Stimulated activated naive B cell treated with anti-CD40 and anti-IgM and Interleukin-4, amounts not matched to agents 10 μg/mL and 1 μg/mL and 100 μg/mL, for 72 hours (primary cell): ENCODE measurements at places on chromosomes 2 and 18.

DNA sequence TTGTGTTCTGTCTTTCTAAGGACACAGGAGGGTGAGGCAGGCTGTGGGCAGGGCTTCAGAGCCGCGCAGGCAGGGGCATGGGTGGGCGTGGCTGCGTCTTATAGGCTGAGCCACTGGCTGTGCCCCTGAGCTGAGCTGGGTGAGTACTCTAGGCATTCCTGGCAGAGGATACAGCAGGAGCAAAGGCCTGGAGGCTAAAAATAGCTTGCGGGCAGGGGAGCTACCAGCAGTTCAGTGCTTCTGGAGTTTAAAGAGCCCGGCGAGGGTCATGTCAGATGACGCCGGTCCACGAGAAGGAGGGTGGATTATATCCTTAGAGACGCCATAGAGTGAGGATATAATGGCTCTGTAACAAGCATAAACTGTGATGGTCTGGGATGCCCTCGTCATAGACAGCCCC lies 31.5 kb upstream of the PDIA6 start:
- no peak for DNase-seq

DNA sequence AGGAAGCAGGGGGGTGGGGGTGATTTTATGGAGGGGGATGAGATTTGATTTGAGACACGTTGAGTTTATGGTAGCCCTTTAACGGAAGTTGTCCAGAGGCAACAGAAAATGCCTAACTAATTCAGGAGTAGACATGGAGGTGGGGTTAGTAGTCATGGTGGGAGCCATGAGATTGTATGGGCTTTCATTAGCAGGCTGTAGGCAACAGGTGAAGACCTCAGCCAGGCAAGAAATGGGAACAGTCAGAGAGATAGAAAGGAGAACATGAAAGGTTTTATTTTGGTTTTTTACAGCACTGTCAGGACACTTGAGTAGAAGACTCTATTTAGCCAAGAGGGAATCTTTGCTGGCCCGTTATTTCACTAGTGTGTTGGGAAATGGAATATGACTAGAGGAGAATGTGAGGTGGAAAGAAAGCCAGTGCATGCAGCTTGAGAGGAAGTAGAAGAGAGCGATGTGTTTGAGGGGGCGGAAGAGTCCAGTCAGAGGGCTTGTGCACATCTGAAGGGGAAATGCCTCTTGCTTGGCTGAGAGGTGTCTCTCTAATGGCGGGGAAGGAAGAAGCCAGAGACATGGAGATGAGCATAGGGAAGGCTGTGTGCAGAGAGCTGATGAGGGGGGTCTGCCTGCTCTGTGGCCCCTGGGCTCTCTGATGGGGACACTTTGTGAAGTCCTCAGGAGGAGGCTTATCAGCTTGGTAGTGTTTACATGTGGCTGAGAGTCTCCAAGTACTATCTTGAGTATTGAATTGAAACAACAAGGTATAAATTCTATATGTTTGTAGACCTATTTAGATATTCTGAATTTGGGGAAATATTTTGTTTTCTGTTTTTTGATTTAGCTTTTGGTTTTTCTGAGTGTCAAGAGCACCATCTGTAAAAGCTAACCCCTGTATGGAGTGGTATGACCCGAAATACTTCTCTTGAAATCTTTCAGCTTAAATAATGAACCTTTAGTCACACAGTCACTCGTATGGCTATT lies 66.9 kb upstream of the ITM2C start:
- DNase-seq: peak; percentile 29

GRCh38 chr18:9617006-9617542 lies 2.7 kb upstream of the PPP4R1 start:
- no peak for DNase-seq

DNA sequence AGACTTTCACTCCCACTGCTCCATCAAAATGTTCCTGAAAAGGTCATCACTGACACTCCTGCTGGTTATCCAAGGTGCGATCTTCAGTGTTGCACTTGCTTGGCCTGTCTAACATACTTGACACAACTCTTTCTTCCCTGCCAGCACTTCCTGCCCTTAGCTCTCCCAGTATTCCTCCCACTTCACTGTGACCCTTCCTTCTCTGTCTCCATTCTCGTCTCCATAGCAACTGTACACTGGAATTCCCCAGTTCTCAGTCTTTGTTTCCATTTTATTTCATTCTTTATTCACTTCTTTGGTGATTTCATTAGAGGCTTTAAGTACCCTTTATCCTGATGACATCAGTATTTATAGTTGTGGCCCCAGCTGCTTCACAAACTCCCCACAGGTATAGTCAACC lies 333.0 kb downstream of the IRS1 start:
- DNase-seq: no peak

DNA sequence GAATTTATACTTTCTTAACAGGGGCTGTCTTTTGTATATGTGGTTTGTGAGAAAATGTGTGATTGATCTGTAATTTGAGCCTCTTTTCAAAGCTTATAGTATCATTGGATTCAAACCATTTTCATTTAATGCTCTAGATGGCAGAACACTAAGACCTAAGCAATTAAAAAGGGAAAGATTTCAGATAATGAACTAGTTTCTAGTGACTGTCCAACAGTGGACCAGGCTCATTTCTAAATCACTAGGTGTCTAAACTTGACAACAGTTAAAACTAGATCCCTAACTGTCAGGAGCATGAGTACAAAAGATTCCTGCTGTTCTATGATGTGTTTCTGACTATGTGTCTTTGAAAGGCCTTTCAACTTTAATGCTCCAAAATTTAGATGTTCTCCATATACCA lies 54.6 kb downstream of the ANKRD44 start:
- DNase-seq: no peak

DNA sequence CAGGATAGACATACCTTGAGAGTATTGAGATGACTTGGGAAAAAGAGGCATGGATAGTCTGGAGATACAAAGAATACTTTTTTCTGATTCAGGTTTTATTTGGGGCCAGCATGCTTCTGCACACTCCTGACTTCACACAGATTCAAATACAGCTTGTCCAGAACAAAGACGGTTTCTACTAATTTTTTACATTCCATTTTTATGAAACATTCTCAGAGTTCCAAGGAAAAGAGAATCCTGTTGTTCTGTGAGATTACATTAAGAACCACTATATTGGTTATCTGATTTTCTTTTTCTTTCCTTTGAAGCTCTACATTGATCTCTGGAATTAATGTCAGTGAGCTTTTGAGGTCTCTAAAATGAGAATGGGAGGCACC lies 41.0 kb downstream of the PTPRM start:
- DNase-seq: no peak

DNA sequence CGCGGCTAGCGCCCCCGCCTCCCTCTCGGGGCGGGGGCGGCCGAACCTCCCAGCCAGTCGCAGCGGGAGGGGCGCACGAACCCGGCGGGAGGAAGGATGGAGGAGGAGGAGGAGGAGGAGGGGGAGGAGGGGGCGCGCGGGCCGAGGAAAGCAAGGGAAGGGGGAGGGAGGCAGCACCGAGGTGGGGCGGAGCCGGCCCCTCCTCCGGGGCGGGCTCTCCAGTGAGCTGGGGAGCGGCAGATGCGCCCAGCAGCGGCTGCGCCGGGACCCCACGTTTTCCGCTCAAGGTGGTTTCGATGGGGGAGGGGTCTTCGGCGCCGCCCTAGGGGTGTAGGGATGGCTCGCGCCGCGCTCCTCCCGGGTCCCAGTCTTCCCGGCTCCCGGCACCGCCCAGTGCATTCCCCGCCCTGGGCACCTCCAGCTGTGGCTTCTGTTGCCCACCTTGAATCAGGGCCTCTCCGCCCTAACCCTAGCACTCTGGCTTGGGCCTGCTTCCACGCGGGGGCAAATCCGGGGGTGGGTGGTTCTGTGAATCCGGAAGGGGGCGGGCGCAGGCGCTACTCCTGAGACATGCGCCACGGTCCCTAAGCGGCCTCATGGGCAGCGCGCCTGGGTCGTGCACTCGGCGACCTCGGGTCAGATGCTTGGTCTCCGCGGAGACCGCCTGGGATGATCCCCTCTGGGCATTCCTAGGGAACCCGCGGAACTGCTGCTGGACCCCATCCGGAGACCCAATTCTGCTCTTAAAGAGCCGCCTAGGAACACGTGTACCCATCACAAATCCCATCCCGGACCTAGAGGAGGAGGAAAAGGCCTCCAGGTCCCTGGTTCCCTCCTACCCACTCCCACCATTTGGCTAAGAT lies at the start of gene FBXO41:
Gene FBXO41 (minus strand): TSS at position 183 of the 863 bp plus-strand sequence. CDS start 14,848 bp downstream, outside the sequence.
- peak; percentile 78 for DNase-seq

DNA sequence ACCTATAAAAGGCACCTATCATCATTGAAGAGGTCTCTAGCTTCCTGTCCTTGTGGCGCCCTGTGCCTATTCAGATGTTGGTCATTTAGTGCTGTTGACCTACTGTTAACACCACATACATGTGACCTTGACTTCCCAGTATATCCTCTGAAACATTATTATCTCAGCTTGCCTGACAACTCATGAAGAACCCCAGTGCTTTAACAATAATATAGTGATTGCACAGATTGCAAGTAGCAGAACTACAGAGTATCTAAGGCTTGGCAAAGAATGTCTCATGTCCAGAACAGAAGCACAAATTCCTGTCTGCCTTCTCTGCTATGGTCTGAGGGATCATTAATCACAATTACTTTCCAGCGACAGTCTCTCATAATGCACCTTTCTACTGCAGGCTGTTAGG lies 165.3 kb downstream of the LCLAT1 start:
- no peak for DNase-seq

- no peak for DNase-seq
These were observed 83.9 kb downstream of the CERS6 start for GRCh38 chr2:168539945-168540344.

GRCh38 chr18:25927830-25928229 lies 162.6 kb downstream of the SS18 start:
- no peak for DNase-seq

DNA sequence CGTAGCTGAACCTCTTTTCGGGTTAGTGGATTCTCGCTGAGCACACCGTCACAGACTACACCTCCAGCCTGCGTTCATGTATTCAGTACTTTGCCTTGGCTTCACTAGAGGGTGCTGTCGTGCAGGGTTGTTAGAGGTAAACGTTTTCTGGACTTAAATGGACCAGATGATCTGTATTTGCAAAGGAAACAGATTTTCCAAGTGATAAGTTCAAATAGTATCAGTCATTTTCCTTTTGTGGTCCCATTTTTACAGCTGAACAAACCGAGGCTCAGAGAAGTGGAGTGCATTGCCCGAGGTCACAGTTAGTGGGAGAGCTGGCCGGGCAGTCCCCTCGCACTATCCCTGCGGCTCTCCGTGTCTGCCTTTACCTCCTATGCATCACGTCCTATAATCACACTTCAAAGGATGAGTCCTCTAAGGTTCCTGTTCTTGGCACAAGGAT lies 125.9 kb downstream of the MAP4K4 start:
- DNase-seq: peak; percentile 35

DNA sequence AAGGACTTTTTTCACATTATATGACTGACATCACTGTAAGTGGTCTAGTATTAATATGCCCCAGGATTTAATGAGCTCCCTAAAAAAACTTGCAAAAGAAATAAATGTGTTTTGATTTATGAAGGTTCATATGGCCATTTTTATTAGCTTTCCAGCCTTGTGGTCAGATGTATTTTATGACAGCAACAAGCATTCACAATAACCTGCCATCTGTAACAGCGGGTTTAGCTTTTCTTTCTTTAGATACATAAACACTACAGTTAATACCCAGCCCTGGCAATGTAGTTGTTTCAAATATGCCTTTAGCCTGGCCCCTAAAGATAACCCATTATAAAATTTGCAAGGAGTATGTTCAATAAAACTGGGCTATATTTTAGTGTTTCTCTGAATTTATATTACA lies 1063.8 kb downstream of the SOCS6 start:
- DNase-seq: no peak

DNA sequence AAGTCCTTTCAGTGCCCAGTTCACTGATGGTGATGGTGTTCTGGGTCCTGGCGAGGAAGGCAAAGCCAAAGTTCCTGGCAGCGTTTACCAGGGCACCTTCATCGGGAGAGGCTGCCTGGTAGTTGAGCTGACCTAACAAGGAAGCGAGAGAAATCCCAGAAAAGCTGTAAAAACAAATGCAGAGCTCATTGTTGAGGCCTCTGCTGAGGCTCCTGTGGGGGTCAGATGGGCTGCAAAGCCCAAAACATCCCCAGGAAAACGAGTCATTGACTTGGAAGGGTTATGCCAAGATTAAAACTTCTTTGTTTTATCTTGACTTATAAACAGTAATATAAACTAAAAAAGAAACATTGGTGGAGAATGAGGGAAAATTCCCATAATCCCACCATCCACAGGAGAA lies 53.3 kb upstream of the NARS1 start:
- DNase-seq: no peak

DNA sequence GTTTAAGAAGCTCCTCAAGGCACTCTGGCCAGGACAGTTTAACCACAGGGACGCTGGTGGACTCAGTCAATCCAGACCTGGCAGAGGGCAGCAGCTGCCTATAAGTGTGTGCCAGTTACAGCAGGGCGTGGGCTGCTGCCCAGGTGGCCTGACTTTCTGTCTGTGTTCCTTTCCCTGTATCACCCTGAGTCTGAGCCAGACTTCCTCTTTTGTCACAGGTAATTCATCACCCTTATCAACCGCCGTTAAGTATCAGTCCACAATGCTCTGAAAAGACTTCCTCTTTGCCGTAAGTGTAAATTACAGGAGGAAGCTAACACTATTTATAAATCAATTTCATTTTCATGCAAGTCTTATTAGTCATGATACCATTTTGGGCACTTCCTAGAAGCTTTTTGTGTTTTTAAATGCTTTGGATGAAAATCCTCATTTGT lies 7.0 kb downstream of the LPIN1 start:
- peak; percentile 80 for DNase-seq

GRCh38 chr2:143015656-143016055 lies 113.6 kb upstream of the ARHGAP15 start:
- no peak for DNase-seq

DNA sequence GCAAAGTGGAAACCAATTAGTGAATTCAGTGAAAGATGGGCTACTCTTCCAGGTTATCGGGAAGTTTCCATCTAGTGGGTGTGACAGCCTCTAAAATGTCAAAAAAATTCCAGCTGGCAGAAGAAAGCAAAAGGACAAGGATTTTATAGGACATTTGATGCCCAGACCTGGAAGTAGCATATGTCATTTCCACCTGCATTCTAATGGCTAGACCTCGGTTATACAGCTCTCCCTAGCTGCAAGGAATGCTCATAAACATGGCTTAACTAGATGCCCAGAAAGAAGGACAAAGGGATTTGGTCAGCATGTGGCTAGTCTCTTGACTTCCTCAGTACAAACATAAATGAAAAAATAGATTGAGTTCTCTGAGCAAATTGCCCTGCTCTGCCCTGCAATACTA lies 215.4 kb downstream of the NYAP2 start:
- no peak for DNase-seq

DNA sequence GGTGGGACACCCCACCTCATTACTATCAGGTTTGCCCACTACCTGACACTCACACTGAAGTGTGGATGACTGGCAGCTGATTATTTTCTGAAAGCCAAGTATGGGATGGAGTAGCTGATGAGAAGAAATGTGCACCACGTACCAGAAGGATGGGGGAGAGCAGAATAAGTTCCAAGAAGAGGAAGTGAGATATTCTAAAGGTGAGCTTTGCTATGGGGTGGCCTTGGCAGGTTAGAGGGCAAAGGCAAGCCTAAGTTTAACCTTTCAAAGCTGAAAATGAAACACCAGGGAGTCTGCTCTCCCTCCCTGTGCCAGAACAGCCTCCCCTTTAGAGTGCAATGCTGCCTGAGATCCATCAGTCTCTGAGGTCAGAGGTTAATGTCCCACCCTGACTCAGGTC lies 196.1 kb upstream of the OSR1 start:
- no peak for DNase-seq
